Astrocyte (in vitro differentiated cells and primary cell): ENCODE measurements at places on chromosomes 2 and 18. TPM values are rescaled to one million over a fixed set of nuclear protein-coding genes. Genes with fewer than 3 reads are reported as not detected.

DNA sequence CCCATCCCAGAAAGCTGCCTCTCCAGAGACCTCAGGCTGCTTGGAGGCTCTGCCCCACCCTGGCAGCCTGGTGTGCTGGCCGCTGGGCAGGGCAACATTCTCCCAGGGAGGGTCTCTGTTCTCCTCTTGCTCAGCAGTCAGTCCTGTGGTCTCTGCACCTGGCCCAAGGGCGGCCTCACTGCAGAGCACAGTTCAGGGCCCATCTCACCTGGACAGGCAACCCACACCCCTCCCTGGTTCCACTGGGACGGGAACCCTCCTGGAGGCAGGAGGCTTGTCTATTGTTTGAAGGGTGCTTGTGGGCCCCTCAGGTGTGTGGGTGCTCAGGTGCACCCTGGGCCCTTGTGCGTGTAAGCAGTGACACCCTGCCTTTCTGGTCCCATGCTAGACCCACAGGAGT is 67.2 kb upstream of the OTOS start:
- no peak for DNase-seq
- peaks cover 12% of the 10 kb centered on the region for H3K4me1 ChIP-seq
- peaks cover 10% of the 10 kb centered on the region for H3K27me3 ChIP-seq
- H3K36me3 ChIP-seq, result no peaks in the 10 kb centered on the region
- no peak overlapping the region for H3K27ac ChIP-seq
- H3K4me3 ChIP-seq, result no peak overlapping the region

DNA sequence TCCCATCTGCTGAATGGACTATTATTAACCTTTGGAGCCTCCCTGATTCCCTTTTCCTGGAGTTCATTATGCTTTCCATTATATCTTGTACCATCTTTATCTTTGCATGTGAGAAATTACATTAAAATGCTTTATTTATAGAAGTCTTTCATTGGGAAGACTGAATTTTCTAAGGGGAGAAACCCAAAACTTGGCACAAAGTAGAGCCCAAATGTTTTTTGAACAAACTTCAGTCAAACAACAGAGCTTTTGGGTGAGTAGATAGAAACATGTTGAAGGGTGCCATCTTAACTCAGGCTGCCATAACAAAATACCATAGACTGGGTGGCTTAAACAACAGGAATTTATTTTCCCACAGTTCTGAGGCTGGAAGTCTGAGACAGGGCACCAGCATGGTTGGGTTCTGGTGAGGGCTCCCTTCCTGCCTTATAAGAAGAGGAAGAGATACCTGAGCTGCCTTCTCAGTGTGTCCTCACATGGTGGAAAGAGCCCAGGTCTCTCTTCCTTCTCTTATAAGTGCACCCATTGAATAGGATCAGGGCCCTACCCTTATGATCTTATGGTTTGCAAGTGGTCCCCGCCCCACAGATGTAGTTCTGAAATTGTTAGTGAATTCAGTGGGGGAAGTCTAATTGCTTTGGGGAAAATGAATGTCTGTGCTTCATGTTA is 19.2 kb downstream of the RALB start:
- H3K27me3 ChIP-seq, result no peaks in the 10 kb centered on the region
- DNase-seq, result no peak
- H3K4me3 ChIP-seq, result no peak overlapping the region
- no peaks in the 10 kb centered on the region for H3K36me3 ChIP-seq
- no peak overlapping the region for H3K27ac ChIP-seq

- H3K36me3 ChIP-seq, result no peaks in the 10 kb centered on the region
- no peaks in the 10 kb centered on the region for H3K4me1 ChIP-seq
- H3K27me3 ChIP-seq, result no peaks in the 10 kb centered on the region
These were observed 814.1 kb upstream of the SALL3 start for GRCh38 chr18:78165525-78165924.

RAPGEF4 gene
- total RNA-seq, result 0.62 and 1.1 TPM in 2 replicates

IKZF2 gene
- 9.9 and 15.5 TPM in 2 replicates for total RNA-seq

SPATA3 gene
- not detected in 2 replicates for total RNA-seq

CPLX4 gene
- total RNA-seq, result not detected in 2 replicates
